ENCODE measurements at places on chromosomes 13 and 19.

DNA sequence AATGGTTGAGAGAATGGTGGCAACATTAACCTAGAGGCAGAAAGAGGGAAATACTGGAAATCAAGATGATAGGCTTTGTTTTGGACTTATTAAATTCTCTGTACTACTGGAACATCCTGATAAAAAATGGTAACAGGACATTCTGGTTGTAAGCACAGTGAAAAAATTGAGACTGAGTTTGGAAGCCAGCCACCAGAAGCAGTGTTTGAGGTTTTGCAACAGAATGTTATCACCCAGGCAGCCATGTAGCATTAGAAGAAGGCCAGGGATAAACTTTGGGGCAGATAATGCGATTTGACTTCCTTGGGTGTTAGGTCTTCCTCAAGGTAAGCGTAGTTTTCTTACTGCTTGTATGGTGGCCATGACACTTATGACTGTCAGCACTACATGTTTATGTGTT is 307.4 kb downstream of the ATP8A2 start:
- no peak for DNase-seq

- no peak for DNase-seq
Measured at GRCh38 chr13:92256211-92256610, 857.8 kb downstream of the GPC5 start.

DNA sequence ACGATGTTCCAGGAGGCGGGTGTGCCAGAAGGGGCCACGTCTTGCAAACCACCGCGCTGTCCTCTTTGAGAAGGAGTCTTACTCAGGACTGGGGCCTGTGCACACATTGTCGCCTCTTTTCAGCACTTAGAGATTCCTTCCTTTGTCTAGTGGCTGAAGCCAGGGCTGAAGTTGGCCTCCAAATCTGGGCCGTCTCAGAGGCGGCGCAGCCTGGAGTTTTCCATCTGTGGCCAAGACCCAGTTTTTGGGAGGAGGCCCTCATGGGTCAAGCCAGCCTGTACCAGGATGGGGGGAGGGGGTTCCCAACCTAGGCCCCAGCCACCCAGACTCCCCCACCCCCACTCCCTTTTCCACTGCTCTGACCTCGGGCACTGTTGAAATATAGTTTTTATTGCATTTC is 11.8 kb downstream of the ANO8 start:
- no peak for DNase-seq

GRCh38 chr19:45113628-45114027 is 20.6 kb downstream of the PPP1R37 start:
- no peak for DNase-seq

DNA sequence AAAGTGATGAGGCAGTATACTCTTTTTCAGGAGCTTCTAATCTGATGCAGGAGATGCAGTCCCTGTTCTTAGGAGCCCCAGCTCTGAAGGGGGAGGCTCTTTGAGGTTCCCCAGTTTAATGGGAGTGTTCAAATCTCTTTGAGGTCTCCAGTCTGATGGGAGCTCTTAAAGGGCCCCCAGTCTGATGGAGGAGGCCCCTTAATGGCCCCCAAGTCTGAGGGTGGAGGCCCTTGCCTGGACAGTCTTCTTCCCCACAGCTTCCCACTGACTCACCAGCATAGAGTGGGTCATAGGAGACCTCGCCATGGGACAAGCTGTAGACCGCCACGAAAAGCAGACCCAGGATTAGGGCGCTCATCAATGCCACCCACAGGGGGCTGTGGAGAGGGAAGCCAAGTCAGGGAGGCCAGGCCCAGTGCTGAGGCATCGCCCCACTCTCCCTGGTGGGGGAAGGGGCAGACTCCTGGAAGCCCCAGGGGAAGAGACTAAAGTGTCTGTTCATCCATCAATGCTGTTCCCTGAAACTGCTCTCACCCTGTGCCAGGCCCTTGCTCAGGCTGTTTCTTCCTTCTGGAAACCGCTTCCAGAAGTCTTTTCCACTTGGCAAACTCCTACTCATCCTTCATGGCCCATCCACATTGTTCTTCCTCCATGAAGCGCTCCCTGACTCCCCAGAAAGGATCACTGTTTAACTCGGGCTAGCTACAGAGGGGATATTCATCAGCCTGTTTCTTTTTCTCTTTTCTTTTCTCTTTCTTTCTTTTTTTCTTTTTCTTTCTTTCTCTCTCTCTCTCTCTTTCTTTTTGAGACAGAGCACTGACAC is 2.1 kb downstream of the TM6SF2 start:
- no peak for DNase-seq

DNA sequence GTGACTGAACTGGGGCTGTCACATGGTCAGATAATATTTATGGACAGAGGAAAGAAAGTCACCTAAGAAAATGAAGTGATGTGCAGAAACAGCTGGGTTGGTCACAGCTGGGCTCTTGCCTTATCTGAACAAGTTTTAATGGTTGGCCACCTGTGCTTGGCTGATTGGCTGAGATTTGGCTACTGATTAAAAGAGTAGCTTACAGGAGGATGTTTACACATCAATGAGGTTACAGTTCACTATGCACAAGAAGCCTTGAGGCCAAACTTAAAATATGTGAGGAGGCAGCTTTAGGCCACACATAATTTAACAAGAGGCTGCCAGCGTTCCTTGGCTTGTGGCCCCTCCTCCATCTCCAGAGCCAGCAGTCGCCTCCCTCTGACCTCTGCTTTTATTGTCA is 99.2 kb upstream of the C1QTNF9B start:
- DNase-seq, result no peak

DNA sequence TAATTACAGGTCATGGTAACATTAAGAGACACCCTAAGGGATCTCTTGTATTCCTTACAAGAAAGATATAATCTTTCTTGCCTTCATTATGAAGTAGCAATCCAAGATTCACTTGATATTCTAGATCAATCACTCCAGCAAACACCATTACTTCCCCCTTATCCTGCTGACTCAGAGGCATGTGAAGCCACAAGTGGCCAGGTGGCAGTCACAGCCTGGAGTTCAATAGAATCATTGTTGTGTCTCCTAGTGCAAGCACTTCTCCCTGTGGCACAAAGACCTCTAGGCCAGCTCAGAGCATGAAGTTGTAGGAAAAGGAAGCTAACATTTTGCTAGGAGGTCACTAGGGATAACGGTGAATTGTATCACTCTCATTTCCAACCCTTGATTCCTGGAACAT is 864.3 kb upstream of the ATXN8OS start:
- no peak for DNase-seq

- no peak for DNase-seq
Measured at GRCh38 chr13:20033486-20033885, 75.0 kb downstream of the ZMYM2 start.

GRCh38 chr13:51002736-51003135 is 93.1 kb downstream of the RNASEH2B start:
- no peak for DNase-seq

DNA sequence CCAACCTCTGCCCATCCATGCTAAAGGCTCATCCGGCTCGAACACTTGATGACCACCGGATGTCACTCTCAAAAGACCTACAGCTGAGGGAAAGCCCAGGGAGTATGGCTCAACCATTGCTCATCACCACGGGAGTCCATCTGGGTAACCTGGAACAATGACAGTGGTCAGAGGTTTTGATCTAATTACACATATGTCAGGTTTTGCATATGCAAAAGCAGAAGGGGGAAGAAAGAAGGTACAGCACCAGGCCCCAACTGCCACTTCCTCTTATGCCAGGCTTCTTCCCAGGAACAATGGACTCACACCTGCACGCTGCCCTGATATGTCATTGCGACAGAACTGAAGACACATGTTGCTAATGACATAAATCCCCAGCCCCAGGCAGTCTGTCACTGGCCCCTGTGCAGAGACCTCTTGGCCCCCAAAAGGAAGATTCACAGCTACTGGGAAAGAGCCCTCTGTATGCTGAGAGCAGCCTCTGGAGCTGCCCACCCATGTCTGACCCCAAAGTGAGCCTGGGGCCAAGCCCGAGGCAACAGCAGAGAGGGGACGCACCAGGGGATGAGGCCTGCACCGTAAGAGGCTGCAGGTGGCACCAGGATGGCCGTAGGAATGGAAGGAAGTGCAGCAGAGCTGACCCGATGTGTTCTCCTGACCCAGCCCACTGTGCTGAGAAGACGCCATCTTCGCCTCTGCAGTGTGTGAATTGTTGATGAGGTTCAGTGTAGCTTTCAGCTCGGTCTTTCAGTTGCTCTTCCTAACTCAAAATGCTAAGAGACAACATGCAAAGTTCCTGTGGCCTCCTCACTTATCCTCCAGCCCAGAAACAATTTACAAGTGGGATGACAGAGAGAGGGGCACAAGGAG is 26.3 kb downstream of the EPS15L1 start:
- DNase-seq, result peak; percentile 36

DNA sequence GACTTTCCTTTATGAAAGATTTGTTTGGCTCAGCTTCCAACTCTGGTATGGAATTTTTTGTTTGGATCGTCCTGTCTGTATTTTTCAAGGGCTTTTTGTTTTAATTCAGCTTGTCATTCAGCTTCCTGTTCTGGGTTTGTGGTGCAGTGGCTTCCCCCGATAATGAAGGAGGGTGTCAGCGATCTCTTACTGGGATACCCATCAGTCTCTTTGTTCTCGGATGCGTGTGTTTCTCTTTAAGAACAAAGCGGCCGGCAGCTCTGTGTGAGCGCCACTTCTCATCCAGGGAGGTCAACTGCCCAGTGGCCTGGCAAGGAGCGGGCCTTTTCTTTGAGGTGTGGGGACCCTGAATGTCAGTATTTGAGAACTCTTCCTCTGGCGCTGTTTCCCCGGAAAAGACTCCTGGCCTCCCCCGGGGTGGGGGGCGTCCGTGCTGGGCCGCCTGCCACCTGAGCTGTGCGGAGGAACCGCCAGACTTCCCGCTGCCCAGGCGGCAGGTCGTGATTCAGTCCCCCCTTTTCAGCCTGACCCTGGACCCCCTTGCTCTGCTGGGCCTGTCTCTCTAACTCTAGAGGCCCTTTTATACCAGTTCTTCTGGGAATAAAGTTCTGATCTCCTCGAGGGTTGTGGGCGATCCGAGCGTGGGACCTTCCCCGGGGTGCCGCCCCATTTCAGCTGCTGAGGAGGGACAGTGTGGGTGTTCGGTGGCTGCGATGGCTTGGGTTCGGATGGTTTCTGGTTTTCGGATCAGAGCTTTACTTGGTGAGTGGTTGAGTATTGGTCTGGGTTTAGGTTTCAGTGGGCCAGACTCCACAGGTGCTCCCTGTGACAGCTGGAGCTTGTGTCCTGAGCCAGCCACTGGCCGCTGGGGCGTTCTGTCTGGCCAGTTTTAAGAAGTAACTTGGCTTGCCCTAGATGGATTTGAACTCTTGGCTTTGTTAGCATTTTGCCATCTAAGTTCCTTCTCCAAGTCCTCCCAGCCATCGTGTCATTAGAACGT is 3.4 kb downstream of the SF3A2 start:
- no peak for DNase-seq

DNA sequence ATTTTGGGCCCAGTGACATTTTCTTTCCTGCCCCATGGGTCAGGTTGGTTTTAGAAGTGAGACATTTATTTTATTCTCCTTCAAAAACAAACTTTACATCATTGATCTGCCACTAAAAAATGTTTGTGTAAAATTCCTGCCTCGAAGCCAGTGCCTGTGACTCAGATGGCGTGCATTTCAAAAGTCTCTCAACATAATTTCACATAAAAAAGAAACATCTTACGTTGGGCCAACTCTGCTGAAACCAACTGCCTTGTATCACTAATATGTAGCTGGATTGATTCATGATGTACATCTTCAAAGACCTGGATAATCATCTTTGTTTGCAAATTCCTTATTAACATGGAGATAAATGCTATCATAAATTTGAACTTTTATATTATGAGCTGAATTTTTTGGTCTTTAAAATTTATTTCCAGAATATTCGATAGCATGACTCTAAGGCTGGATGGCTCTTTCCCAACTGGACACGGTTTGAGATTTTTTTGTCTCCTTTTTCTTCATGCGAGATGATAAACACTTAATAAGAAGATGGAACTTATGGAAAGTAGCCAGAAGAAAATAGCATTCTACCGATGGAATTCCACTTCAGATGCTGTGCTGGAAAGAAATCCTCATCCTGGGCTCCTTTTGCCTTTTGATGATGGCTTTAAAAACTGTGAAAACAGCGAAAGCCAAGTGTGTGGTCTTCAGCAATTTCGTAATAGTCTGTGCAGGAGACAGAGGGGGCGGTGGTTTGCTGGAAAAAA is 420.5 kb downstream of the FGF9 start:
- DNase-seq, result no peak

GRCh38 chr13:67515895-67516294 is 285.8 kb upstream of the PCDH9 start:
- no peak for DNase-seq

GRCh38 chr13:53520132-53520531 is 491.5 kb downstream of the OLFM4 start:
- no peak for DNase-seq

GRCh38 chr13:87792878-87793277 is 121.7 kb downstream of the SLITRK5 start:
- DNase-seq, result no peak

GRCh38 chr13:73075546-73075945 is 16.7 kb downstream of the KLF5 start:
- DNase-seq, result no peak

DNA sequence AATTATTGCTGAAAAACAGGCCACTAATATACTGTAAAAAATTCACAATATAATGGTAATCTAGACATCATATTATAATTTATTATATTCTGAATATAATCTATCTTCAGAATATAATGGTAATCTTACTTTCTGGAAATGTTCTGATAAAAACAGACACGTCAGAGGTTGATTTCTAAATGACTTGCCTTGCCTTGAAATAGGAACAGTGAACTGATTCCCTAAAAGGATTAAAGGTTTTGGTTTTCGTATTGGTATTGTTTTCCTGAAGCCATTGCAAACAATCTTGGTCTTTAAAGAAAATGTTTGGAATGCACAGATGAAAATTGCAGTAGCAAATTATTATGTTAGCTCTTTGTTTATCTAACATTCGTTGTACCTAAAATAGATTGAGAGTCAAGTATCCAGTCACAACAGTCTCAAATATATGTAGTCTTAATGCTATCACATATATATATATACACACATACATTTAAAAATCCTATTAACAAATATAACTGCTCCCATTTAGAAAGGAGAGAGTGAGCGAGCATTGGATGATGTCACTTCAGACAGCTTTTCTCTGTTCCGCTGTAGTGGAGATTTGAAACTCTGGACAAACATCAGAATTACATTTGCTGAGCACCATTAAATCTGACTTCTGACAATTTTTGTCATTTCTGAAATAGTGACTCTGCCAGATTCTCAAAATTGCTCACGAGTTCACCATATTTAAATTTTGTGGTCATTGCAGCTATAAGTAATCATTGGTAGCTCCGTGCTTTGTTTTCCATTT is 1.7 kb downstream of the ITM2B start:
- peak; percentile 26 for DNase-seq

DNA sequence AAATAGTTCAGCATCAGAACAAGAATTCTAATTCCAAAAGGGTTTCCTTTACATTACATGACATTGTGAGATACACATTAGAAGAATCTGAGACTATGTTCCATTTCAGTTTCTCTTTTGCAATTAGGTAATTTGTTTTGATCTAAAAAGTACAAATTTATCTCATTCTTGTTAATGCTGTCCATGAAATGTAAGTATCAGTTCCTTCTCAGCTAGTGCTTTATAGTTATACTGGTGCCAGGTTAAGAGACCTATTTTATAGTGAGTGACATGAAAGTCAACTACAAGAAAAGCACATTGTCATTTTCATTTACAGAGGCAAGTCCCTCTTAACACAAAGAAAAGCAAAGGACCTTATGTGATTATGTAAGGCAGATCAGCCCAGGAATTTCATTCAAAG is 43.9 kb downstream of the RCBTB2 start:
- DNase-seq, result no peak

- no peak for DNase-seq
Measured at GRCh38 chr13:33277946-33278345, 7.6 kb downstream of the STARD13 start.

- no peak for DNase-seq
Measured at GRCh38 chr13:56988543-56988942, 152.2 kb upstream of the PRR20A start.

Data from kidney capillary endothelial cell (primary cell).